ENCODE measurements at places on chromosomes 7 and 10. TPM values are rescaled to one million over a fixed set of nuclear protein-coding genes. Genes with fewer than 3 reads are reported as not detected.

PRR15 gene
- total RNA-seq: 4.1 TPM

CDC123 gene
- 43.7 TPM for total RNA-seq

CPN1 gene
- not detected for total RNA-seq

CPA1 gene
- 0.30 TPM for total RNA-seq

LRRC4 gene
- total RNA-seq: 12.8 TPM

ZNF786 gene
- 5.4 TPM for total RNA-seq

- no peak for DNase-seq
- no peaks in the 10 kb centered on the region for H3K27me3 ChIP-seq
- H3K4me3 ChIP-seq: no peak overlapping the region
- H3K36me3 ChIP-seq: peaks cover 29% of the 10 kb centered on the region
Observed at GRCh38 chr7:135650831-135651573, 11.3 kb upstream of the STMP1 start.

DNA sequence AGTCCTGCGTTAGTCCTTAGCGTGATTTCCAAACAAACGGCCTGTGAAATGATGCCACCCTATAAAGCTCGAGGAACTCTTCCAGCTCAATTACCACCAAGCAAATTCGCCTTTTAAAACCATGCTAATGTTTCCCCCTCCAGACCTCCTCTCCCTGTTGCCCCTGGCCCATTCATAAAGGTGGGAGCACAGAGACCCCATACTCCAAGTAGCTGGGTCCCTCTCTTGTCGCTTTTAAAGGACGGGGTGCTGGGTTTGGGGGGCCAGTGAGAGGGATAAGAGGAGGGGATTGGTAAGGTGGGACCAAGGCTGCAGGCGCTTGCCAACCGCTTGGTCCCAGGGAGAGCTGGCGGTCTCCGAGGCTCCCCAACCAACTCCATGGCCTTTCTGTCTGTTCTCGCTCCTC lies 1.2 kb downstream of the HMX2 start:
- H3K36me3 ChIP-seq: no peaks in the 10 kb centered on the region
- no peak overlapping the region for H3K27ac ChIP-seq
- H3K4me3 ChIP-seq: peak overlapping the region; percentile 54
- H3K4me1 ChIP-seq: peaks cover 48% of the 10 kb centered on the region
- H3K27me3 ChIP-seq: peaks cover 89% of the 10 kb centered on the region
- DNase-seq: no peak

GRCh38 chr10:34931216-34931615 lies 116.1 kb upstream of the PARD3 start:
- H3K4me3 ChIP-seq: no peak overlapping the region
- no peaks in the 10 kb centered on the region for H3K36me3 ChIP-seq
- H3K27ac ChIP-seq: no peak overlapping the region

- H3K27me3 ChIP-seq: no peaks in the 10 kb centered on the region
- no peaks in the 10 kb centered on the region for H3K36me3 ChIP-seq
Observed at GRCh38 chr10:59748834-59749233, 4.4 kb downstream of the MRLN start.

DNA sequence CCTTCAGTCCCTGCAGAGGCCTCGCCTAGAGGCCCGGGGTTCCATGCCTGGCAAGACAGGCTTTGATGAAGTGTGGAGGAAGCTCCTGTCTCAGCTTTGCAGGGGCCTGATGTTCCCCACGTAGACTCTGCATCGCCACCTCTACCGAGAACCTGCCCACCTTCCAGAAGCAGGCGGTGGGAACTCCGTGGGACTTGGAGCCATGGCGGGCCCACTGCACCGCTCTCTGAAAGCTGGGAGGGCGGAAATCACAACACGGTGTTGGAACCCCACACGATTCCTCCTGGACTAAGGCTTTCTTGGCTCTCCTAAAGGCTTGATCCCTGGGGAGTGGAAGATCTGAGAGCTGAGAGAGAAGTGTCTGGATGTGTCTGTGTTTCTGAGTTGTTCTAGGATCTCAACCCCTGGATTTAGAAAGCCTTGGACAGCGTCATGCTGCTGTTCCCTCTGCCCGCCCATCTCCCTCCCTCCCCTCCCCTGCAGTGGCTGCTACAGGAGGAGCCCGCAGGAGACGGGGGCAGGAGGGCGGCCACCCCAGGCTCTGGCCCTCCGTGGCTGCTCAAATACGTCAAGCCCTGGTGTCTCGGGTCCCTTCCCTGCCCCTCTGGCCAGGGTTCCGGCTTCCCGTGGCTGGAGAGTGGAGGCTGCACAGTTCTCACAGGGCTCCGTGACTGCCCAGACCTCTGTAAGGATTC lies 79.7 kb downstream of the VIPR2 start:
- no peak for DNase-seq
- no peaks in the 10 kb centered on the region for H3K36me3 ChIP-seq
- no peak overlapping the region for H3K27ac ChIP-seq
- H3K4me3 ChIP-seq: no peak overlapping the region
- H3K27me3 ChIP-seq: peaks cover 13% of the 10 kb centered on the region

GRCh38 chr10:71632896-71633600 lies 86.5 kb downstream of the C10orf105 start:
- H3K27me3 ChIP-seq: no peaks in the 10 kb centered on the region
- H3K36me3 ChIP-seq: no peaks in the 10 kb centered on the region
- DNase-seq: no peak
- peaks cover under 1% of the 10 kb centered on the region for H3K4me1 ChIP-seq
- no peak overlapping the region for H3K27ac ChIP-seq

DNA sequence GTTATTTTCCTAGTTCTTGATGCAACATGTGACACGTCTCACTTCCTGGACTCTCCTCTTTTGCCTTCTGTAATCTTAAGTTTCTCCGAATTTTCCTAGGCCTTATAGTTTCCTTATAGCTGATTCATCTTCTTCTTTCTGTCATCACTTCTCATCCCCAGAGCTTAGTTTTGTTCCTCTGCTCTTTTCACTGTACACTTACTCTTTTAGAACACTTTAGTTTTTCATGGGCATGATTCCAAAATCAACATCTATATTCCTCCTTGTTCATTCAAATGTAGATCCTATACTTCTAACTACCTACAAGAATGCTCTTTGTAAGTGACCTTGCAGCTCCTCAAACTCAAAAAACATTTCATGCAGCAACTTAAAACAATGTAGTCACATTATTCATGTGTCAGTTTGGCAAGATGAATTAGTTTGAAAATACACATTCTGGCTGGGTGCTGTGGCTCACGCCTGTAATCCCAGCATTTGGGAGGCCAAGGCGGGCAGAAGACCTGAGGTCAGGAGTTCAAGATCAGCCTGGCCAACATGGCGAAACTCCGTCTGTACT lies 13.1 kb upstream of the SLC26A3 start:
- no peaks in the 10 kb centered on the region for H3K36me3 ChIP-seq
- H3K27me3 ChIP-seq: no peaks in the 10 kb centered on the region
- no peaks in the 10 kb centered on the region for H3K4me1 ChIP-seq
- no peak overlapping the region for H3K27ac ChIP-seq
- no peak for DNase-seq

DNA sequence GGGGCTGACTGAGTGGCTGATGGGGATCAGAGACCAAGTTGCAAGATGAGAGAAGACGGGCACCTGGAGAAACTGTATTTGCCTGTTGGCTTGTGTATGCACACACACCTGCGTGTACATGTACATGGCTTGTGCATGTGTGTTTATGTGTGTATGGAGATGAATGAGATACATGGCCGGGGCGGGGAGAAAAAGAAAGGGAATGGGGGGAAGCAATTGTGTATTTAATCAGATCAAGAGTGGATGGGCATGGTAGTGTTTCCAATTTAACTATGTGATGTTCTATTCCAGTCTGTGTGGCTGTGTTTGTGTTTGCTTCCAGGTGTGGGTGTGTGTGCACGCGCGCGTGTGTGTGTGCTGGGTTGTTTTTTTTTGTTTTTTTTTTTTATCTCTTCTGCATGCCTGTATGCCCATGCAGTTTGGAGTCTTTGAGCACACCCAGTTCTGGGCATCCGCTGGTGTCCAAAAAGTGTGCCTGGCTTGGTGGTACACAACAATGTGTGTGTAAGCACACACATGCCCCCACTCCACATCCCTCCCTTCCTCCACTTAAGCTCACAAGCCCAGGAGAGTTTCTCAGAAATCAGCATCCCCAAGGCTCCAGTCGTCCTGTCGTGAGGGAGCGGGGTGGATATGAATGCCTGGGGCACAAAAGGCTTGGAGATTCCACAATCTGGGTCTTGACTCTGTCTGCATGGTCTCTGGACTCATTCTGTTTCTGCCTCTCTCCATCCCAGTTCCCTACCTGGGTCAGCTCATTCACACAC lies 2.5 kb upstream of the VGF start:
- DNase-seq: no peak
- no peak overlapping the region for H3K27ac ChIP-seq
- H3K4me1 ChIP-seq: peaks cover 55% of the 10 kb centered on the region
- peaks cover 96% of the 10 kb centered on the region for H3K27me3 ChIP-seq
- no peak overlapping the region for H3K4me3 ChIP-seq

DNA sequence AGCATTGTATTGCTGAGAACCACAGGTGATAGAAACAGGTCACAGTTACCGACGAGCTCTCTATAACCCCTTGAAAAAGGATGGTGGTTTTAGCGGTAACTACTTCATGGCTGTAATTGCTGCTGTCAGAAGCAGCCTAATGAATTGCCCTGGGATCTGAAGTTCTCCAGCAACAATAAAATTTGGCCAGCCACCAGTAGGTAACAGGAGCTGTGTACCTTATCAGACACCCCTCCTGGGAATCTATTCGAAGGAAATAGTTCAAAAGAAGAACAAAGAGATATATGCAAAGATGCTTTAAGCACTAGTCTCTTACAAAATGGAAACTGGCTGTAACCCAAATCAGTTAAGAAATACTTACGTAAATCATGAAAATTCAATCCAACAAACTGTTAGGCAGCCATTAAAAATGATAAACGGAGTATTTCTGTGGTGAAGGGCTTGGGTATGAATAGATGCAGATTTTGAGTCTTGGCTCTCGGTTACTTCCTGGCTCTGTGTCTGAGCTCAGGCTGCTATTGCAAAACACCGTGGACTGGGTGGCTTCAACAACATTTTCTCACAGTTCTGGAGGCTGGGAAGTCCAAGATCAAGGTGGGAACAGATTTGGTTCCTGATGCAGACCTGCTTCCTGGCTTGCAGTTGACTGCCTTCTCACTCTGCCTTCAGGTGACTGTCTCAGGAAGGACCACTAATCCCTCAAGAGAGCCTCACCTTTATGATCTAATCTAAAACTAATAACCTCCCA lies 1.6 kb downstream of the MSRB2 start:
- peaks cover 14% of the 10 kb centered on the region for H3K4me1 ChIP-seq
- H3K27ac ChIP-seq: peak overlapping the region; percentile 88
- H3K36me3 ChIP-seq: no peaks in the 10 kb centered on the region
- no peaks in the 10 kb centered on the region for H3K27me3 ChIP-seq

DNA sequence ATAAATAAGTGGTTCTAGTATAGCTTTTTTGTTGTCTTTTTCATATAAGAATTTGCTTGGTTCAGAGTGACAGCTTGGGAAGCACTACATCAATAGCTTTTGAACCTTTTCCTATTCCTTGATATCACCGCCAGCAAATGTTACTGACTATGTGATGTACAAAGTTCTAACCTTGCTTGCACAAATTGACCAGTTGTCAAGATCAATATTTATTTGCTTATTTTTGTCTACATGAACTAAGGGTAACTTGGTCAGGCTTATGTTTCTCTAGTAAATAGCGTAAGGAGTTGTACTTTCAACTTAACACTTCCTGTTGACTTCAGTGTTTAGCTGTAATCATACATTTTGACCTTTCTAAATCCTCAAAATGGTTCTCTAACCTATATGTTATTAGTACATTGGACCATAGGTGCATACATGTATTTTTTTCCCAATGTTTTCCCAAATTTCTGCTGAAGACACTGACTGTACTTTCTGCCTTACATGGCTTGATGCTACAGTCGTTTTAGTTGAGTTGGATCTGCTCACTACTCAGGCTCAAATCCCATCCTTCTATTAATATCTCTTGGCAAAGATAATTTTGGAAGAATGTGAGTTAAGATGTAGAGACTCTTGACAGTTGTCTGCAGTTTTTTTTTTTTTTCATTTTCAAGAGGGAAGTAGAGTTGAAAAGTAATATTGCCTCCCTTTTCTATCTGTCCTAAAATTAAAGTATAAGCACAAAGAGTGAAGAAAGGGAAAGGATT lies 239.1 kb upstream of the KAT6B start:
- H3K36me3 ChIP-seq: no peaks in the 10 kb centered on the region
- H3K4me1 ChIP-seq: peaks cover 54% of the 10 kb centered on the region
- H3K27ac ChIP-seq: peak overlapping the region; percentile 68

DNA sequence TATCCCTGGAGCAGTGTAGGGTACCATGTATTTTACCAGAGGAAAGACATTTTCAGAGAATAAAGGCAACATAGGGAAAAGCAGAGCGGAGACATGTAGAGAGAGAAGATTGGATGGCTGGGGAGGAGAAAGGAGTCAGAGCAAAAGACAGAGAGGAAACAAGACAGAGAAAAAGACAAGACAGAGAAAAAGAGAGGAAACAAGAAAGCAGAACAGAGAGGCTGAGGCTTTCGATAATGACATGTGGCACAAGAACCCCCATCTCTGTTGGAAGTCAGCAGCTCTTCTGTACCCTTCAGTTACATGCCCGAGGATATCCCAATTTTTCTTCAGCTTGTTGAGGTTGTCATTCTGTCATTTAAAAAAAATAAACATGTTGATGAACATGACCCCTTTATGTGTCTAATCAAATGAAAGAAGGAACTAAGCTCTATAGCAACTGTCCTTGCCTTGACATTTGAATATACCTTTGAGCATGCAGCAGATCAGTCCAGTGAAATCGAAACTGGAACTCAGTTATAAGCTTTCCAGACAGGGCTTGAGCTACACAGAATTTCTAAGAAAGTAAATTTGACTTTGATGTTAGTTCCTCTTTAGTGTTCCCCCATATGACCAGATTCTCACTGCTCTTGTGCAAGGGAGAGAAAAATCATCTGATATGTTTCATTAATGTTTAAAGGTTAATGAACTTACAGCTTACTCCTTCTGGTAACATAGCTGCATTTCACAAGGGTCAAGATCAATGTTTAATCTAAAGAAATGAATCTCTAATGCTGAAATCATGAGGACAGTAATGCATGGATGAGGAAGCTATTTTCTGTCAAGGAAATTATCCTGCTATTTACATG lies 75.1 kb upstream of the SP4 start:
- peak overlapping the region; percentile 6 for H3K27ac ChIP-seq
- no peak overlapping the region for H3K4me3 ChIP-seq
- H3K27me3 ChIP-seq: no peaks in the 10 kb centered on the region
- H3K4me1 ChIP-seq: peaks cover 5% of the 10 kb centered on the region
- no peaks in the 10 kb centered on the region for H3K36me3 ChIP-seq

DNA sequence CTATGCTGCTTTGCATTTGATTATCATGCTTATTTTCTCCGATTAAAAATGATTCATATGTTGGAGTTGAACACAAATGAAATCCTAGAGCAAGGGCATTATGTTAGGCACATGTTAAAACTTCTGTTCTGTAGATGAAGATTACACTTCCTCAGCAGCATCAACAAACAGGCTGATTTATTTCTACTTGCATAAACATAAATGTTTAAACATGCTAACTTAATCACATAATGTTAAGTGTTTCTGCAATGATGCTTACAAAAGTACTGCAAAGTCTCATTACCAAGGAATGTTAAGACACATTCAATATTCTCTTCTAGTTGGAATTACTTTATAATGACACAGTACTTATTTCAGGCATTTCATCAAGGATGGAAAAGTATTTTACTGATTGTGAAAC lies 770.8 kb downstream of the ANKRD7 start:
- DNase-seq: no peak
- H3K27ac ChIP-seq: no peak overlapping the region
- no peaks in the 10 kb centered on the region for H3K4me1 ChIP-seq
- H3K27me3 ChIP-seq: no peaks in the 10 kb centered on the region
- no peaks in the 10 kb centered on the region for H3K36me3 ChIP-seq

Measured in lower lobe of right lung (tissue), 2 donors.